ENCODE measurements at places on chromosomes 2 and 18. TPM values are rescaled to one million over a fixed set of nuclear protein-coding genes. Genes with fewer than 3 reads are reported as not detected.

The MGAT4A gene
- total RNA-seq = 21.1 TPM

The HOXD9 gene
- total RNA-seq = not detected

The ADGRF3 gene
- 0.72 TPM for total RNA-seq

The SCYGR4 gene
- total RNA-seq = not detected

Measured in heart right ventricle (tissue), 16 donors.